ENCODE measurements at places on chromosomes 7 and 10.

- DNase-seq, result no peak
Observed at GRCh38 chr7:24284699-24285506, 913 bp downstream of the NPY start.

- no peak for DNase-seq
Observed at GRCh38 chr7:51029131-51029530, 246.4 kb upstream of the GRB10 start.

GRCh38 chr10:5659702-5660528, 6.5 kb downstream of the ASB13 start:
- DNase-seq, result no peak

GRCh38 chr7:66930341-66930740, 9.3 kb downstream of the TMEM248 start:
- no peak for DNase-seq

DNA sequence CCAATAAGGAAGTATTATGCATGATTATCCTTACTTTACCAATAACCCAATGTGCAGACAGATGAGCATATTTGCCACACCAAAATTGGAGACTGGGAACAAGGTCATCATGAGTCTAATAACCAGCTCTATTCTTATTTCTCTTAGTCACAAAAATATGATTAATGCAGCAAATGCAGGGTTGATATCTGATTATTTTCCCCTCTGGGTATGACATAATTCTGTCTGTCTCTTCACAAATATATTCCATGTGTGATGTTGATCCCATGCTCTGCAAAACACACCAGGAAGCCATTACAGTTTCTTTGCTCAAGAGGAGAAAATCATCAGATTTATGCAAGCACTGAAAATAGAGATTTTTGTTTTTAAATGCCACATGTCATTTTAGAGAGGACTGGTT, 196.5 kb upstream of the DGKB start:
- no peak for DNase-seq

DNA sequence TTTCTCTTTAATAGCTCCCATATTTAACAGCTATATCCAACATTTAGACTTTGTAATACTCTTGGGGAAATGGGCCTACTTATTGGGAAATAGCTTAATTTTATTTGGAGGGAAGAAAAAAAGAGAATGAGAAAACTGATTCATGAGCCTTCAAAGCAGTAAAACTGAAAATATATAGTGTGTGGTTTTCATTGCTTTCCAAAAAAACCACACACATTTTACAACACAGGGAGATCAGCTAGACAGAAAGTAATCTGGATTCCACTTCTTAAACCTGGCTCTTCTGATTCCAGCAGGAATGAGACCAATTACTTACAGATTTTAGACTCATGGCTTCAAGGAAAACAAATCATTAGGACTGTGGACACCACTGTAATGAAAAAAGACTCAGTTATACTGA, 48.7 kb downstream of the CH25H start:
- no peak for DNase-seq

GRCh38 chr7:117132321-117133120, 179.2 kb downstream of the ST7 start:
- DNase-seq, result no peak

DNA sequence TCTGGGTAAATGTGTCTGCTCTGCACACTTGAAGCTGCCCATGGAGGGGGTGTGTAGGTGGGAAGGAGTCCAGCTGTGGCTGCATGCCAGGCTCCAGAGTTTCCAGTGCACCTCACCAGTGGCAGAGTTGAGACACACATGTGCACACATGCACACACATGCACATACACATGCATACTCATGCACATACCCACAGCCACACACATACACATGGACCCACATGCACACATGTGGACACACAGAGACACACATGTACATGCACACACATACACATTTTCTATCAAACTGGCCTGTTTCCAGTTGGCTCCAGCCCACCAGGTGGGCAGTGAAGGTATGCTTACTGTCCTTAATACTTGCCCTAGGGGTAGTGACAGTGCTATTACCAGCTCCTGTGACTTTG, 99.7 kb downstream of the RAMP3 start:
- no peak for DNase-seq

- DNase-seq, result no peak
Observed at GRCh38 chr7:143372070-143372469, 9.1 kb upstream of the ZYX start.

GRCh38 chr7:112759905-112760304, 30.3 kb downstream of the TMEM168 start:
- DNase-seq, result no peak

- DNase-seq, result no peak
Observed at GRCh38 chr10:77139252-77140160, 498.1 kb downstream of the KCNMA1 start.

DNA sequence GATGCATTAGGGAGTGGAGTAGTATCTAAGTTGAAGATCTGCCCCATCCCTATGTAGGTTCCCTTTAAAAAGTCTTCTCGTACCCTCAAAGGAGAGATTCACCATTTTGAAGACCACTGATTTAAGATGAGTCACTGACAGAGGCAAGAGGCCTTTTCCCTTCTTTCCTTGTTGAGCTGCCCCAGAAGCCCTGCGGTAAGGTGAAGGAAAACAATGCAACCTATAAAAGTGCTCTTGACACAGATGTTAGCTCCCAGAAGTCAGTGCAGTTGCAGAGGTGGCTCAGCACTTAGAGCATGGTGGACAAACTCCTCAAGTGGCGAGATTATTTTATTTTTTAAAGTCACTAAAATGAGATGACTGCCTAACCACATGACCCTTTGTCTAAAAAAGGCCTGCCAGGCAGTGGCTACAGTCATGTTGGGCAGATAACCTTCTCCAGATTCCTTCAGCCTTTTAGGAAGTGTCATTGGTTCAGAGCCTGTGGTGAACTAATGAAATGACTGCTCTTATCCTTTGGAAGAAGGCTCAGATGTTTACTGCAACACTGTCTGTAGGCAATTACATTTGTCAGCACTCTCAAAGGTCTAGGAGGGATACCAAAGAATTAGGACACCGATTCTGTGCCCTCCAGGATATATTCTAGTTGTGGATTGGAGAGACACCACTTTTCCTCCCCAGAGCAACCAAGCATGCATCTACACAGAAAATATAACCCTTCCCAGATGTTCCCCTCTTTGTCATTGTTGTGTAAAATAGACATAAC, 88.7 kb downstream of the ARID5B start:
- no peak for DNase-seq

DNA sequence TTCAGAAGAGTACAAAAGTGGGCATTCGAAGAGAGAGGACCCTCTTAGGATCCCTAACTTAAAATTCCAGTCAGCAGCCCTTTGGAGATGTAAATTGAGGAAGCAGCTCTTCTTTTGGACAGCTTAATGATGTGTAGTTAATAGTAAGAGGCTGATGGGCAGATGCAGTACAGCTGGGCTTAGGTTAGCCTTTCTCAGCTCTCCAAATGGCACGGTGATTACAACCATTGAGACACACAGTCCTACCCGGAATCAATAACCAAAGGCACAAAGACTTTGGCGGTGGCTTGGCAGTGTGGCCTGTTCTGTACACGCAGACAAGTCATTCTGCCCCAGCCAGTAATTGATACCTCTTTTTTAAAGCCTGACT, 26.8 kb downstream of the GAD2 start:
- DNase-seq, result no peak

GRCh38 chr7:101241443-101242349, 3.2 kb downstream of the FIS1 start:
- DNase-seq, result no peak

DNA sequence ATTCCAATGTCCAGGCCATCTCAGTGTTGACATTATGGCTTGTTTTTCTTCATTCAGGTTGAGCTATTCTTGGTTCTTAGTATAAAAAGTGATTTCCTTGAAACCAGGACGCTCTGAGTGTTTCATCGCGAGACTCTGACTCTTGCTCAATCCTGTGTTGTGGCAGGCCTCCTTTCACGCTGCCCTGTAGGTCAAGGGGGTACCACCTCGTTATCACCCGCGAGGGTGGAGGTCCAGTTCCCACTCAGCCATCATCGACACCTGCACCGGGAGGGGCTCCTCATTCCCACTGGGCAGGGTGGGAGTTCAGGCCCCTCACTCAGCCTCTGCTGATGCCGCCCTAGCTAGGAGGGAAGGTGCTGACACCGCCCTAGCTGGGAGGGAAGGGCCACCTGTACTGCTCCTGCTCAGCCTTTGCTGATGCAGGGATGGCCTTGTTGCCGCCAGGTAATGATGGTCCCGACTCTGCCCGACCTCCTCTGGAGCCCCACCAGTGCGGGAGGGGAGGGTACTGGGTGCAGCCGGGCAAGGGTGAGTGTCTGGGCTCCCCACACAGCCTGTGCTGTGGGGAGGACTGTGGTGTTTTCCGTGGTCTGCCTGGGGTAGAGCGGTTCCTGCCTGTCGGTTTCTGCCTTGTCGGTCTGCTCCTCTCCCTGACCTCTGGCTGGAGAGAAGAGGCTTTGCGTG, 16.4 kb downstream of the IQCE start:
- no peak for DNase-seq

GRCh38 chr10:78139341-78139740, 105.7 kb downstream of the RPS24 start:
- no peak for DNase-seq

- DNase-seq, result no peak
Observed at GRCh38 chr7:123748171-123748733, 551 bp downstream of the WASL start.

GRCh38 chr7:44101966-44102845, 1.9 kb upstream of the AEBP1 start:
- DNase-seq, result no peak

GRCh38 chr10:65142641-65143435, 1621.6 kb downstream of the REEP3 start:
- DNase-seq, result no peak

DNA sequence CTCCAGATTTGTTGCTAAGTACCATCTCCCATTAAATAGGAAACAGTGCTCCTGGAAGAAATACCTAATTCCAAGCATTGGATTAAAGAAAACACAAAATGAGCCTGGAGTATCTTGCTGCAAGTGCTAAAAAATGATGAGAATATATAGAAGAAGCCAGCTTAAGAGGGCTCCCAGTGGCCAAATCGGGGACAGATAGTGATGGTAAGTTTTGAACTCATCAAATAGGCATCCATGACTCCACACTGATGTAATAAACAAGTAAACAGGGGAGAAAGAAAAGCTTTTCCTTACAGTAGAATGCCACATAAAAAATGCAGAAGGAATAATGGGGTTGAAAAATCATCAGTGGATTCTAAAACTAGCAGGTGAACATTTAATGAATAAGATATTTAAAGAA, 72.4 kb downstream of the CTTNBP2 start:
- no peak for DNase-seq

- DNase-seq, result no peak
Observed at GRCh38 chr7:105439174-105439893, 50.6 kb upstream of the SRPK2 start.

GRCh38 chr10:133275684-133276092, 980 bp downstream of the ADAM8 start:
- no peak for DNase-seq

GRCh38 chr7:19491371-19491770, 217.5 kb downstream of the POLR1F start:
- DNase-seq, result no peak

- DNase-seq, result no peak
Observed at GRCh38 chr7:47438411-47439029, 143.4 kb downstream of the TNS3 start.

- no peak for DNase-seq
Observed at GRCh38 chr10:122308417-122309141, 37.5 kb downstream of the BTBD16 start.

DNA sequence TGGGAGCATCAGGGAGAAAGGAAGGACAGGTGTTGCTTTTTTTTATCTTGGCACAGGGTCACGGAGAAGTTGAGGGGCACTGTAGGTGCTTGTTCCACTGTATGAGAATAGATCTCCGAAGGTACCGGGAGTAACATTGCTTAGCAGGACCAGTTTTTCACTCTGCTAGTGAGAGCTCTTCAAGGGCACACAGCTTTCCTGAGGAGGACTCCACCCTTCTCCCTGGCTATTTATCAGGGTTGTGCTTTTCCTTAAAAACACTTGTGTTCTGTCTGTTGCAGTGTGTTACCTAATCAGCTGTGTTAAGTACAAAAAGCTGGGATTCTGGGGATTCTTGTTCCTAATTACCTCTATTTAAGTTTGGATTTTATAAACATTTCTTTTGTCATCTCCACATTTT, 160.5 kb downstream of the SND1 start:
- DNase-seq, result no peak

- no peak for DNase-seq
Observed at GRCh38 chr10:99358101-99358500, 28.9 kb downstream of the CNNM1 start.

DNA sequence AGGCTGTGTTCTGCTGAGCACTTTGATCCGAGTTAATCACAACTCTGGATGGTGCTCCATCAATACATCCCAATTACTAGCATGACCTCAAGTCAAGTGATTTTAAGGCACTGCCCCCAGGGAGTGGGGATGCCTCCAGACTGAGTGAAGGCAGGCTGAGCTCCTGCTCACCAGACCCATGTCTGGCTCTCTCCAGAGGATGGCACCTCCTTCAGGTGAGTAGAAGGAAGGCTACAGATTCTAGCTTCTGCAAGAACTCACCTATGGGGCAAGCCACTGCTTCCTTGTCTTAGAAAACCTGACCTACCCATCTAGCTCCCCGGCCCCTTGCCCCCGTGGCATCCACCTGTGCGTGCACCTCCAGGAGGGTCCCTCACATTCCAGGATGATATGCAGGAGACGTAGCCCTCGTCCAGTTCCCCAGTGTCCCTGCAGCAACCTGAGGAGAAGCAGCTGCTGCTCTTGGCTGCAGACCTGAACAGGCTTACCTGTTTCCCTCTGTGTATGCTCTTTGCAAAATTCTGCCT, 390.3 kb downstream of the GRID1 start:
- no peak for DNase-seq

DNA sequence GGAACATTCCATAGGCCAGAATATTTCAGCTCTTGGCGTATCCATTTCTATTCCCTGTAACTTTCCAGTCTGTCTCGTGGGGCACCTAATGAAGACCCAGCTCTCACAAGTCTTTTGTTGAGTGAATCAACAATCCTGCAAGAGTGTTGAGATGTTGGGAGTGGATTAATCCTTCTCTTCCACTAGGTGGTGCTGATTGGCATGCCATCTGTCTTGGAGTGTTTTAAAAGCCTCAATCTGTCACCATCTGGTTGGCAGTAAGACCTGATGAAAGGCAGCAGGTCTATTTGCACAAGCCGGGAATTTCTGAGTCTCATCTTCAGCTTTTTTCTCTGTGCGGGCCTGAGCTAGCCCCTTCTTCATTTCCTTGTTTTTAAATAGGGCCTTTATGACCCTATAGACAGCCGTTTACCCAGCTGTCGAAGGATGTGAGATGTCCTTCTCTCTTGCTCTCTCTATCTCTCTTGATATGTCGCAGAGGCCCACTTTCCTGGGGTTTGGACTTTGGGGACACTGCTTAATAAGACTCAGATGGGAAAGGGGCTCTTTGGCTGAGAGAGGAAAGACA, 180.5 kb downstream of the ZNF365 start:
- no peak for DNase-seq

- DNase-seq, result no peak
Observed at GRCh38 chr10:109403551-109403950, 519.8 kb downstream of the XPNPEP1 start.

DNA sequence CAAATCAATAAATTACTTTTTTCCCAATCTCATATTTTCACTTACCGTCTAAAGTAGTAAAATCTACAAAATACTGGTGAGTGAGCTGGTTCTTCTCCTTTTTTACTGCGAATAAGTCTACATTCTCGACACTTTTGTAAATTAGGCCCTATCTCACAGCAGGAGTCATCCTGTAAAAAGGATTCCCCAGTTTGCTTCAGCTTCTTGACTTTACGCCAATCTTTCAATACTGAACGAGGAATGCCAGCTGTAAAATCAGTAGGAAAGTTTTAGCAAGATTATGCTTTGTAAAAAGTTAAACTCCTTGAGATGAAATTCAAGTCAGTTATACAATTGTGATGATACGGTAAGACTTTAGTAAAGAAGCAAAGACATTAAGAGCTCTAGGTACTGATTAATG, 67.3 kb downstream of the NRBF2 start:
- DNase-seq, result no peak

Data from GM12878 (cell line).